ENCODE measurements at places on chromosomes 16 and 17.

DNA sequence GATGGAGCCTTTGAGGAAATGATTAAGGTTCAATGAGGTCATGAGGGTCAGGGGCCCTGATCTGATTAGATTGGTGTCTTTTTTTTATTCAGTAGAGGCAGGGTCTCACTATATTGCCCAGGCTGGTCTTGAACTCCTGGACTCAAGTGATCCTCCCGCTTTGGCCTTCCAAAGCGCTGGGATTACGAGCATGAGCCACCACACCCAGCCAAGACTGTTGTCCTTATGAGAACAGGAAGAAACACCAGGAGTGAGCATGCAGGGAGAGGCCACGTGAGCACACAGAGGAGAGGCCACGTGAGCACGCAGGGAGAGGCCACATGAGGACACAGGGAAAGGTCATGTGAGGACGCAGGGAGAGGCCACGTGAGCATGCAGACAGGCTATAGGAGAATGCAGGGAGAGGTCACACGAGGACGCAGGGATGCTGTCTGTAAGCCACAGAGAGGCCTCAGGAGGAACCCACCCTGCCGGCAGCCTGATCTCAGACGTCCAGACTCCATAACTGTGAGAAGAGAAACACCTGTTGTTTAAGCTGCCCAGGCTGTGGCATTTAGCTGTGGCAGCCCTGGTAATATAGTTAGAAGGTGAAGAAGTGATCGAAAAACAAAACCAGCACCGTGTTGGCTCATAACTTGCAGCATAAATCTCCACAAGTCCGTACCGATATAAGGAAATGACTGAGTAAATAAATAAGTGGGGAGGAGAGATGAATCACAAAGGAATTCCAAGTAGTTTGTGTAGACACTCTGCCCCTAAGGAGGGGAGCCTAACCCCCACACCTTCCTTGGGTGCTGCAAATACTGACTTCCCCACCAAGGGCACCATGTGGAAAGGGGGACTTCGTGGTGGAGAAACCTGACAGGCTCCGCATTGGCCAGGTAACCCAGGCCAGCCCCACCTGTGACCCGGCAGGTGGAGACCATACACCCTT, 14.6 kb upstream of the CSNK1D start:
- DNase-seq: no peak

DNA sequence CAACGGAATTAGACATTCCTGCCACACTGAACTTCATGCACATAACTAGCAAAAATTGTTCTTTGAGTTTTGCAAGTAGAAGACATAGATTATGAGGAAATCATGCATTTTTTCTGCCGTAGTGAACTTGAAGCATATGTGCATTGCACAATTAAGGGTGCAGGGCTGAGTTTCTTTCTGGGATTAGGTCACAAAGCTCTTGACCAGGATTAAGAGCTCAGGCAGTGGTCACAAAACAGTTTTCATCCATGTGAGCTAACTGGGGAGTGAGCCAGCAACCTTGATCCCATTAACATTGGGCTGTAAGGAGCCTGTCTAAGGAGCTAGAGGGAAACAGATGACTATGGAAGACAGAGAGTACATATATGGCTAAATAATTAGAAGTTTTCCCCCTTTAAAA, 143.7 kb downstream of the PMP22 start:
- DNase-seq: no peak

DNA sequence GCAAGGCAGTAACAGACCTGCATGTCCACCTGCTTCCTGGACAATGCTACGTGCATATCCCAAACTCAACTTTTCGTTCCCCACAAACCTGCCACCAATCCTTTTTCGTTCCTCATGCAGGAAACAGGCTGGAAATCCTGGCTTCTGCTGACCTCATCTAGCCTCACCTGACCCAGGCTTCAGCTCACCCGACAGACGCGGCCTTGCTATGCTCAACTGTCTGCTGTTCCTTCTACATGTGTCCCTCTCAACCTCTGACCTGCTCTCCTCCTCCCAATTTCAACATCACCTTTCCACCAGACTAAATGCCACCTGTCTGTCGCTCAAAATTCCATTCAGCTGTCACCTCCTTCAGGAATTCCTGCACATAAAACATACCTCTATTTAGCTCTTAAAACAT, 44.5 kb downstream of the XPO6 start:
- DNase-seq: no peak

GRCh38 chr17:17847118-17847689, 10.4 kb upstream of the SREBF1 start:
- no peak for DNase-seq

GRCh38 chr17:35542990-35543389, 5.5 kb upstream of the SLFN12L start:
- no peak for DNase-seq

DNA sequence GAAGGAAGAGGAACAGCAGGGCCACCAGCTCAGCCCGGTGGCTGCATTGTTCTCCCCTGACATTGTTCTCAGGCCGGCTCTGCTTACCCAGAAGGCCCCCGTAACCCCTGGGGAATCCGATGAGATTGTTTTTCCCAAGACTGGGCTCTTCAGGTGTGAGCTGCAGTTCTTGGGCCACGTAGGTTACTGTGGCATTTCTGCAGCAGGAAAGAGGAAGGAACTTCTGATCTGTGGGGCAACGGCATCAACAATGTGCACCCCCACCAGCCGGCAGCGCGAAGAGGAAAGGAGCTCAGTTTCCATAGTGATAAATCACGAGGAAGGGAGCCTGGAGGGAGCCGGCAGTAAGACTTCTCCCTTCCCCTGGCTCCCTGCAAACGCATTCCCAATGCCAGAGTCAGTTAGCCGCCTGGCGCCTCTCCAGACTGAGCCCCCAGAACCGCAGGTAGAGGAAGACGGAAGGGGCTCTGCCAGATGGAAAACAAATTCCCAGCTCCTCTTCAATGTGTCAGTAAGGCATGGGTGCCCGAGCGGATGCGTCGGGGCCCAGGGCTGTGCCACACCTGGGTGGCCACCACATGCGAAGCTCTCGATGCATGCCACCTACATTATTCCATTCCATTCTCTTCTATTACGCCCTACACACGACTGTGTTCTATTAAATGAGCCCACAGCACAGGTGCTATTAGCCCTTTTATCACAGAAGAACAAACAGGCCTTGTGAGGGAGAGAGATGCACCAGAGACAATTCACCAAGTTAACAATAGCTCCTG, 21.5 kb upstream of the PECAM1 start:
- no peak for DNase-seq

- no peak for DNase-seq
These were observed 9.1 kb downstream of the NAGPA start for GRCh38 chr16:5024632-5025031.

GRCh38 chr17:9037736-9038135, 16.4 kb downstream of the NTN1 start:
- no peak for DNase-seq

GRCh38 chr17:32517982-32518381, 31.2 kb downstream of the CDK5R1 start:
- DNase-seq: no peak

- DNase-seq: no peak
These were observed 112.8 kb upstream of the CDC42EP4 start for GRCh38 chr17:73424571-73424970.

- DNase-seq: no peak
These were observed 6.5 kb upstream of the ZFHX3 start for GRCh38 chr16:73054498-73054812.

DNA sequence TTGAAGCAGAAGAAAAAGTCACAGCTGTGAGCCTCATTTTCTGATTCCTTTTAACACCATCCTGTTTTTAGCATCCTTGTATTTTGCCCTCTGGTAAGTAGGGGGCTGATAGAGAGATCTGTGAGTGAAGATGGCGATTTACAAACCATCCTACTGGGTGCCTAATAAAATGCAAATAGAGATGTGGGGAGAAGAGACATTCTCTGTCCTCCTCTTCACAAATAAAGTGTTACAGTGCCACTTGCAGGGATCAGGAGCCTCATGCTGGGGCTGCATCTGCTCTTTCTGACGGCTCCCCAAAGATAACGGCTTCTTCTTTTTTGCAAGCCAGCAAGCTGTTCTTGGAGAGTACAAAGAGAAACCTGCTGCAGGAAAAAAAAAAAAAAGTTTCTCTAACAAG, 418.6 kb downstream of the TOX3 start:
- no peak for DNase-seq

DNA sequence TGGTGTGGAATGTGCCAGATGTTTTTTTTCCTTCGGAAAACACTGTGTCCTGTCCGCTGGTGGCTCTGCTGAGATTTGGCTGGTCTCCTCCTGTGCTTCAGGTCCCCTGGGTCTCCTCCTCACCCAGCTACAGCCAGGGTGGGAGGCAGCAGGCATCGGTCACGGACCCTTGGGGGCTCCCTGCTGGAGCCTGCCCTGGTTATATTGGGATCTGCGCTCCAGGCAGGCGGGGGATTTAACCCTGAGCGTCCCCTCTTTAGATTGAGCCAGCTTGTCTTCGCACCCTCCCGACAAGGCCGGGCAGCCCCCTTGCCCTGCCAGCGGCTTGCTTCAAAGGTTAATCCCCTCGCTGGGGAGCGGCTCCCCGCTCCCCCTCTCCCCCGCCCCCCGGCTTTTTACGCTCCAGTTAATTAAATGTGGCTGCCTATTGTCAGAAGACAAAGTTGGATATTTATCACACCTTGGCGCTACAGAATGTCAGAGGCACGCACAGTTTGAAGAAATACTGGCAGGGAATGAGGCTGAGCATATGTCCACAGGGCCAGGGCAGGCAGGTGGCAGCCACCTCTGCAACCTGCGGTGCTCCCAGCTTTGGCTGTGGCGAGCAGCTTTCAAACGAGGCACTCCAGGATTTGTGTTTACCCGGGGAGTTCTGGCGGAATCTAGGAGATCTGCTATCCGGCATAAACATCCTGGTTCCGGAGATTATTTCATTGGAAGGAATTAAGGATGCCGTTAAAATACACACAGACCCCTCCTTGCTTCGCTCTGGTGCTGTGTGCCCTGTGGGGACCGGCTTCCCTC, 38.2 kb upstream of the GSE1 start:
- DNase-seq: no peak

DNA sequence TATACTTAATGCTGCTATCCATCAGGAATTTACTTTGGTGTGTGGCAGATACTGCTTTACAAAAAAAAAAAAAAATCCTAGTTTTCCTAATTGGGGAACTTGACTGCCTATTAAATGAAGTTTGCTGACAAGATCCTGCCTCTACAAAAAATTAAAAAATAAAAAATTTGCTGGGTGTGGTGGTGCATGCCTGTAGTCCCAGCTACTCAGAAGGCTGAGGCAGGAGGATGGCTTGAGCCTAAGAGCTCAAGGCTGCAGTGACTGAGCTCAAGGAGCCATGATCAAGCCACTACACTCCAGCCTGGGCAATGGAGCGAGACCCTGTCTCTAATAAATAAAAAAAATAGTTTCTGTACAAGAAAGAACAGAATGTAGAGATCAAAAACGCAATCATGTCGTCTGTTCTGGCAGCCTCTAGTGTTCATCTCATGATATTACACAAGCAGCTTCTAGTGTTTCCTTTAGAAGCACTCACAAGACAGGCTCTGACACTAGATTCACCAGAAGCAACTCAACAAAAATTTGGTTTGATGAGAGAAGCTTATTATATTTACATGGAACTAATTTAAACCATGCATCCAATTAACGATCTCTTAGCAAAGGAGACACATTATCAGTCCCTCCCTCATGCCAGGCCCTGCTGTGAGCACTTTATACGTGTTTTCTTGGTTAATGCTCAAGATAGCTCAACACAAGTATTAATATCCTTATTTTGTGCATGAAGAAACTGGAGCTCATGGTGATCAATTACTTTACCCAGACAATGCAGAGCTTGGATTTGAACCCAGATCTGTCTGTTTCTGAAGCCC, 6.8 kb upstream of the KRTAP17-1 start:
- no peak for DNase-seq

DNA sequence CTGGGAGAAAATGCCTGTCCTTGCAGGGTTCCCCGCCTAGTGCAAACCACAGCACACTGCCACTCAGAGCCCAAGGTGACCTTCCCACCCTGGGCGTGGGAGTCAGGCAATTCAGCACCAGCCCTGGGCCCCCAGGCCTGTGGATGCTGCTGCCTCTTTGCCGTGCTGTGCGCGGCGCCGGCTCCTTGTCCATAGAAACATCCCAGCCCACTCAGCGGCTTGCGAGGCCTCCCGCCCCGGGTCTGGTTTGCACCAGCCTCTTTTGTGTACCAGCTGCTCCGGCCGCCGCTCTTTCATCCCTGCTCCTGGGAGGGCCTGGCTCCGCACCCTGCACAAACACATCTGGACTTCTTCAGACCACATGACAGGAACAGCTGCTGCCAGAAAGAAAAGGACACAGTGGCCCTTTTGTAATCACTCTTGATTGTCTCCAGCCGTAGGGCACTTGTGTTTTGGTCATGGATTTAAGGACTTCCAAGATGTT, 75.4 kb upstream of the SDK2 start:
- no peak for DNase-seq

- DNase-seq: no peak
These were observed 213.2 kb downstream of the IRX3 start for GRCh38 chr16:54073356-54073755.

DNA sequence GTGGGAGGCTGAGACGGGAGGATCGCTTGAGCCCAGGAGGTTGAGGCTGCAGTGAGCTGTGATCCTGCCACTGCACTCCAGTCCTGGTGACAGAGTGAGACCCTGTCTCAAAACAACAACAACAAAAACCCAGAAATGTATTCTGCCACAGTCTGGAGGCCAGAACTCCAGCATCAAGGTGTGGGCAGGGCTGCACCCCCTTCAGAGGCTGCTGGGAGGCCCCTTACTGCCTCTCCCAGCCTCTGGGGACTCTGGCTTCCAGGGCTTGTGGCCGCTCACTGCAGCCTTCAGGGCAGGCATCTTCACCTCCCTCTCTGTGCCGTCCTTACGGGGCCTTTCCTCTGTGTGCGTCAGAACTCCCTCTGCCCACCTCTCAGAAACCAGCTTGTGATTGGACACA, 209.4 kb upstream of the GSE1 start:
- no peak for DNase-seq

GRCh38 chr17:17724307-17725010, 43.2 kb downstream of the RAI1 start:
- no peak for DNase-seq

DNA sequence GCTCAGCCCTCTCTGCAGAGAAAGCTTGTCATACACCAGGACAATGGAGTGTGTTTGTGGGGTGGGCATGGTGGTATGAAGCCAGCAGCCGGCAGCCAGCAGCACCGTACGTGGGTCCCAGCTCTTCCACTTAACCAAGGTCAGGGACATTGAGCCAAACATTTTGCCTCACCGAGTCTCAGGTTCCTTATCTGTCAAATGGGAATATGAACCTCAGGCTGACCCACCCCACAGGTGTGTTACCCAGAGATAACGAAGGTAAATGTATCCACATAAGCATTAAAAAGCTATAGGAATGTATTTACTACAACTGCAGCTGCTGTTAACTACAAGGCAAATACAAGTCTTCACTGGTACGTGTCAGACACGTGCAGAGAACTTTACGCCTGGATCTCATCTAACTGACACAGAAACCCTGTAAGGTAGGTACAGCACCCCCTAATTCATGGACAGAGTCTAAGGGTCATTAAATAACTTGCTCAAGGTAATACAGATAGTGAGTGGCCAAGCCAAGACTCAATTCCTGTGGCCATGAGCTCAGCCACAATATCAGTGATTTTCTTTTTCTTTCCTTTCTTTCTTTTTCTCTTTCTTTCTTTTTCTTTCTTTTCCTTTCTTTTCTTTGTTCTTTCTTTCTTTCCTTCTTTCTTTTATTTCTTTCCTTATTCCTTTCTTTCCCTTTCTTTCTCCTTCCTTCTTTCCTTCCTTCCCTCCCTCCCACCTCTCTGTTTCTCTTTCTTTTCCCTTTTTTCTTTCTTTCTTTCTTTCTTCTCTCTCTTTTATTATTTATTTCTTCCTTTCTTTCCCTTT, 990 bp downstream of the SLC5A11 start:
- DNase-seq: no peak
